ENCODE measurements at places on chromosomes 13 and 19.

GRCh38 chr19:21127898-21128297 lies 13.9 kb upstream of the ZNF431 start:
- no peak for DNase-seq

DNA sequence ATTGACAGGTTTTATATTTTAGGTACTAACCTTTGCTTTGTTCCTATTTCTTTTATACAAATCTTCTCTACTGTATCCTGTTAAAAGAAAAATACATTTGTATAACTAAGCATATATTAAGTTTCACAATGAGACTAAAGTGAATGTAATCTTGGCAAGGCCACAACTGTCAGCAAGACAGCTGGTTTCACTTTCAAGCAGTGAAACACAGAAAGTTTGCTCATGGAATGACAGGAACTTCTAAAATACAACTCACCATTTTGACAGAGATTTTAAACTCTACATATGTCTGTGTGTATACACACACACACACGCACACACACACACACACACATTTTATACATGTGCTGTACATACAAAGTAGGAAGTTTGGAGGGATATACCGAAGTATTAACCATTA lies 53.3 kb downstream of the PARP4 start:
- no peak for DNase-seq

DNA sequence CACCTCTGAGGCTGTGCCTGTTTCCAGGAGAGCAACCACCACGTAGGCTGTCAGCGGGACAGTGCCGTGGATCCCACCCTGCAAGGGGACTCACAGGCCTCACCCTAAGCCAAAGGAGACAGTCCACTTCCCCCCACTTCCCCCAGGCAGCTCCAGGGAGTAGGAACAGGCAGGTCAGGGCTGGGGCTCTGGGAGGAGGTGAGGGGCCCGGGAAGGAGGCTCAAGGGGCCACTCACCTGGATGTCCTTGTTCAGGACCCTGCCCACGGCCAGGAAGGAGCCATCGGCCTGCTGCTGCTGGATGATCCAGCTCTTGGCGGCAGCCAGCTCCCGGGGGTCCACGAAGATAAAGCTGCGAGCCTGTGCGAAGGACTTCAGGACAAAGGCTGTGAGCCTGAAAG lies 25.6 kb downstream of the F2RL3 start:
- DNase-seq = no peak

DNA sequence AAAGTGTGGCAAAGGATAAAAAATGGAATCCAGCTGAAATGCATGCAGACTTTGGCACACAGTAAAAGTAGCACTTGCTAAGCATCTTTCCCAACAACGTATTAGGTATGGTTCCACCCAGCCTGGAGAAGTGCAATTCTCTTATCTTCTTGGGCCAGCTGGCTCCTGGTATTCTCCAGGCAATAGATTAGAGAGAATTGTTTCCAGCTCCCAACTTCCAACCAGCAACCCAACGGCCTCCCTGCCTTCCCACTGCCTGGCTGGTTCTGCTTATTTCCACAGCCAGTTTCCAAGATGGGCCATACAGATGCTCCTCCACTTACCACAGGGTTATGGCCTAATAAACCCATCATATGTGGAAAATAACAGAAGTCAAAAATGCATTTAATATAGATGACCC lies 133.4 kb downstream of the OXGR1 start:
- no peak for DNase-seq

DNA sequence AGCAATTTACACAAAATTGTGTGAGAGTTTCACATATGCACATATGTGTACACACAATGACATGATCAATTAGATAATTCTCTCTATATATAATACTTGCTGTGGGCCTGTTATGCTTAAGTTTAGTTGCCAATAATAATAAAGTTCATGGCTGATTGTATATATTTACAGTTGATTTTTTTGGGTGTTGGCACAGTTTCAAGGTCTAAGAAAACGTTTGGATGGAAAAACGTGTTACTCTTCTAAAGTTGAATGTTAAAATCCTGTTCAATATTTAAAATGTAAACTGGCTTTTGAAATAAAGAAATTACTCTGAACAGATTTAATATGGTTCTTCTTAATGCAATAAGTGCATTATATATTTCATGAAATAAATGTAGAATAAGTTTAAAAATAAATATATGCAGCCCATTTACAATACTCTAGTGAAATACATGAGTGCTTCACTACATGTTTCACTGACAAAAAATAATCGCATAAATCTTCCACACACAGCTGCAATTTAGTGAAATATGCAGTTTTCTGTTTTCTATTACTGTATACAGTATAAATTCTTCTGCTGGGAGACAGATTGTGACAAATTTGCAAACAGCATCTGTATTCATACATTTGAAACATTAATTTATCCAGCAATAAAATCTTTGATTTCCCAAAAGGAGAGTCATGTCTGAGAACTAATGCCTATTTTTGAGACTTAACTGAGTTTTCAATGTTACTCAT lies 586.9 kb upstream of the KLHL1 start:
- DNase-seq = no peak

DNA sequence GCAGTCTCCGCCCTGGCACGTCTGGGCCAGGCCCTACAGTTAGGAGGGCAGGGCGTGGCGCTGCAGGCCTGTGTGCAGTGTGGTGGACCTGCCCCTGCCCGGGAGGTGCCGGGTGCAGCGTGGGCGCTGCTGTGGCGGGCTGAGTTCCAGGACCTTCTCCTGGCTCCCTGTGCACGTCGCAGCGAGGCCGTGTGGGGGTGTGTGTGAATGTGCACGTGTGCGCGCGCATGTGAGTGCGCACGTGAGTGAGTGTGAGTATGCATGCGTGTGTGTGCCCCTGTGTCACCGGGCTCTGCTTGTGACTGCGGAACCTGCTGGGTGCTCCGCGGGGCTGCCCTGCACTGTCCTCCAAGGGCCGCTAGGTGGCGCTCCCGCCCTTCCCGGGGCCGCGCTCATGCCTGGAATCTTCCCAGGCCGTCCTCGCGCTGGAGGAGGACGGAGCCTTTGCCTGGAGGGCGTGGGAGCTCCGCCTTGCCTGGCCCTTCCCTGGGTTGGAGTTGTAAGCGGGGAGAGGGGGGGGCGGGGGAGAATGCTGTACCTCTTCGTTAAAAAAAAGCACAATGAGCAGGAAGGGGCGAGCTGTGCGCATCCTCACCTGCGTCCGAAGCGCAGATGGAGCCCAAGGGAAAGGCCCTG lies 79.3 kb downstream of the KDM4B start:
- no peak for DNase-seq

DNA sequence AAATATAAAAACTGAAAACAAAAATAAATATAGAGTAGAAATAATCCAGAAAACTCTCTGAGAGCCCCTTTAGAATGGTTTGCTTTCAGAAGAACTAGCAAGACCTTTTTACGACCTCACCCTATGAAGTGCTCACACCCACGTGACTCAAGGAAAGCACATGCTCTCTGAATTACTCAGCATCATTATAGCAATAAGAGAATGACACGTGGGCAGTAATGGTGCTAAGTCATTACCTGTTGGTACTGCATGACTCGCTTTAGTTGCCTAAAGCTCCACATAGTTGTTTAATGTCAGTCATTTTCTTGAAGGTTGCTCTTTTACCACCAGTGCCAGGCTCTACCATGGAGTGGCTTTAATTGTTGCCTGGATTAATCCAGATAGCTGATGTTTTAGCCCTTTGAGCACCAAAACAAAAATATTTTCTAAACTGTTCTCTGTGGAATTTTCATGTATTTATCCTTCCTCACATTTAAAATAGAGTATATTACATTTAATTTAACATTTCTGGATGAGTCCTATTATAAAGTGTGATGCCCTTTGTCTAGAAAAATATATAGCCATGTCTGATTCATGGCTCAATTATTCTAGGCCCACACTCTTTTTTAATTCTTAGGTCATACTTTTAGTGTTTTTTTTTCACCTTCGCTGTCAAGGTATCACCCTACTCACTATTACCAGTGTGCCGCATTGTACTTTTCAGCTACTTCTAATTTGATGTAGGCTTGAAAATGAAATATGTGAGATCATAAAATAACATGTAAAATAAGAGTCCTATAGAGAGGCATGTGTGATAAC lies 56.8 kb downstream of the THSD1 start:
- DNase-seq = no peak

GRCh38 chr13:89966524-89966923 lies 1381.0 kb upstream of the MIR17HG start:
- no peak for DNase-seq

DNA sequence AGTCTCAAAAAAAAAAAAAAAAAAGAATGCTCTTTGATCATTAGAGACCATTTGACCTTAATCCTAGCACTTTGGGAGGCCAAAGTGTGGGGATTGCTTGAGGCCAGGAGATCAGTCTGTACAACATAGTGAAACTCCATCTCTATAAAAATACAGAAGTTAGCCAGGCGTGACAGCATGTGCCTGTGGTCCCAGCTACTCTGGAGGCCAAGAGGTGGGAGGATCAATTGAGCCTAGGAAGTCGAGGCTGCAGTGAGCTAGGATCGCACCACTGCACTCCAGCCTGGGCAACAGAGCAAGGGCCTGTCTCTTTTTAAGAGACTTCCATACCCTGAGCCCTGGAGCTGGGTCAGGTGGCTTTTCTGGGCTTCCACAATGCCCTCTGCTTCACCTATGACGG lies 11.5 kb upstream of the COLGALT1 start:
- DNase-seq = no peak

GRCh38 chr19:38263689-38264485 lies 486 bp upstream of the SPINT2 start:
- no peak for DNase-seq

GRCh38 chr13:112587764-112588489 lies at the start of gene TUBGCP3:
TUBGCP3 (minus strand) TSS chr13:112588153; CDS start chr13:112587980, 173 bp downstream.
- peak; percentile 74 for DNase-seq

DNA sequence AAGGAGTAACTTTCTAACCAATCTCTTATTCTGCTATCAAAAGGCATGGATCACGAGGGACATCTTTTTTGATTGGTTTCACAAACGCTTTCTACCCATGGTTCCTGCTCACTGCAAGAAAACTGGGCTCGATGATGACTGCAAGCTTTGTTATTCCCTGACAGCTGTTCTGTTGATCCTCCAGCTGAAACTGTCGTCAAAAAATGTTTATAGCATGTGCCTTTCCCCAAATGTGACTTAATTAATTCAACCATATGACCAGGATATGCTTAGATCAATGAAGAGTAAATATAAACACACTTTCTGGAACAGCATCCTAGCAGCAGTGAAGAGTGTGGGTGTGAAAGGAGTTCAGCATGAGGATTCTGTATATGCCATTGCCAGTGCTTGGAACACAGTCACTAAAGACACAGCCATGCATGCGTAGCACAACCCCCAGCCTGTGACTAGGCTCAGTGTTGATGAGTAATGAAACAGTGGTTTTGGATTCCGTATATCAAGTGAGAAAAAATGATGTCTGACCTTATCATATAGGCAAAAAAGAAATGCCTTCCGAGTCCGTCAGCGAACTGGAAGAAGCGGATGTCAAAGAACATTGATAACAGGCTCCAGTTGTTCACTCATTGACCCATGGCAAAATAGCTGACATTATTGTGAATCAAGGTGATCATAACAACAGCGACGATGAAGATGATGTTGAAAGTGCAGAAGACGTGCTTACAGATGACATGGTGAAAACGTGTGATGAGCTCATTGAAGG lies 347.4 kb downstream of the FGF9 start:
- no peak for DNase-seq

GRCh38 chr19:46271481-46272197 lies 25.2 kb upstream of the HIF3A start:
- DNase-seq = no peak

GRCh38 chr19:1259206-1259875 lies 9.8 kb upstream of the CIRBP start:
- no peak for DNase-seq

- no peak for DNase-seq
These were observed 6.9 kb downstream of the ARHGEF7 start for GRCh38 chr13:111122056-111122455.

Data from NCI-H1417 treated with DMSO at 0.1 percent for 48 hours (cell line).